ENCODE measurements at places on chromosomes 16 and 17. TPM values are rescaled to one million over a fixed set of nuclear protein-coding genes. Genes with fewer than 3 reads are reported as not detected.

ARHGAP23 gene
- polyA plus RNA-seq: 27.0 TPM

C1QTNF8 gene
- polyA plus RNA-seq: not detected

DHRS7C gene
- 70.9 TPM for polyA plus RNA-seq

GRAPL gene
- 1.5 TPM for polyA plus RNA-seq

SPN gene
- polyA plus RNA-seq: 0.95 TPM

AATK gene
- 8.4 TPM for polyA plus RNA-seq

HS3ST4 gene
- 1.7 TPM for polyA plus RNA-seq

CARD14 gene
- polyA plus RNA-seq: 0.83 TPM

ACSM2A gene
- polyA plus RNA-seq: 0.31 TPM

GP1BA gene
- polyA plus RNA-seq: 0.81 TPM

KCNAB3 gene
- polyA plus RNA-seq: 5.2 TPM

ASPHD1 gene
- polyA plus RNA-seq: 0.19 TPM

NECAB2 gene
- polyA plus RNA-seq: 0.59 TPM

OTOA gene
- polyA plus RNA-seq: not detected

KRTAP2-2 gene
- polyA plus RNA-seq: not detected

IFT20 gene
- 37.9 TPM for polyA plus RNA-seq

ACE gene
- 8.3 TPM for polyA plus RNA-seq

HSD17B1 gene
- polyA plus RNA-seq: 2.2 TPM

RRN3 gene
- 28.0 TPM for polyA plus RNA-seq

SPHK1 gene
- polyA plus RNA-seq: 3.1 TPM

MPV17L gene
- 1.5 TPM for polyA plus RNA-seq
